Stimulated activated CD4-positive, alpha-beta T cell treated with anti-CD3 and anti-CD28 coated beads, Interleukin-15, amount 100 ng/mL, for 1 hour (primary cell): ENCODE measurements at places on chromosomes 12 and 14.

- DNase-seq, result no peak
Observed at GRCh38 chr12:76189851-76190250, 105.4 kb upstream of the NAP1L1 start.

GRCh38 chr12:64147875-64148274, 74.2 kb downstream of the KICS2 start:
- DNase-seq, result no peak

GRCh38 chr14:20184181-20184580, 6.5 kb upstream of the OR11G2 start:
- no peak for DNase-seq

GRCh38 chr12:15522574-15523187, 200.4 kb downstream of the PTPRO start:
- DNase-seq, result no peak

DNA sequence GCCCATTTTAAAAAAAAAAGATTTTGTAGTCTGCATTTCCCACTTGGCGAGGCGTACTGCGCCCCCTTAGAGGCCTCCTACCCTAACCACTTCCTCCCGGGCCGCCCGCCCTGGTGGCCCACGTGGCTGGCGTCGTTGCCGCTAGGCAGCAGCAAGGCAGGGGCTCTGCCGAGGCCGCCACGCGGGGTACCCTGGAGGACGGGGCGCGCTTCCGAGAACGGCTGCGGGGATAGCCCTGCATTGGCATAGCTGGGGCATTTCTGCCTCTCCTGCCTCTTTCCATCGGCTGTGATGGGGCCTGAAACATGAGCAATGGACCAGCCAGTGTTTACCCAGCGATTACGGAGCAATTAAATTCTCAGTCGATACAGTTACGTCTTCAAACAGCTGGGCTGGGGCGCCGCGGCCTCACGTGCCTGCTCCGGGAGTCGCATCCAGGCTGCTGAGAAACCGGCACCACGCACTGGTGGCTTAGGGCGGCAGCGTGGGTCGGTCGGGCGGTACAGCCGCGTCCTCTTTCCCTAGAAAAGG, 38.0 kb downstream of the IQSEC3 start:
- no peak for DNase-seq

- no peak for DNase-seq
Observed at GRCh38 chr12:92290886-92291285, 145.2 kb upstream of the BTG1 start.

DNA sequence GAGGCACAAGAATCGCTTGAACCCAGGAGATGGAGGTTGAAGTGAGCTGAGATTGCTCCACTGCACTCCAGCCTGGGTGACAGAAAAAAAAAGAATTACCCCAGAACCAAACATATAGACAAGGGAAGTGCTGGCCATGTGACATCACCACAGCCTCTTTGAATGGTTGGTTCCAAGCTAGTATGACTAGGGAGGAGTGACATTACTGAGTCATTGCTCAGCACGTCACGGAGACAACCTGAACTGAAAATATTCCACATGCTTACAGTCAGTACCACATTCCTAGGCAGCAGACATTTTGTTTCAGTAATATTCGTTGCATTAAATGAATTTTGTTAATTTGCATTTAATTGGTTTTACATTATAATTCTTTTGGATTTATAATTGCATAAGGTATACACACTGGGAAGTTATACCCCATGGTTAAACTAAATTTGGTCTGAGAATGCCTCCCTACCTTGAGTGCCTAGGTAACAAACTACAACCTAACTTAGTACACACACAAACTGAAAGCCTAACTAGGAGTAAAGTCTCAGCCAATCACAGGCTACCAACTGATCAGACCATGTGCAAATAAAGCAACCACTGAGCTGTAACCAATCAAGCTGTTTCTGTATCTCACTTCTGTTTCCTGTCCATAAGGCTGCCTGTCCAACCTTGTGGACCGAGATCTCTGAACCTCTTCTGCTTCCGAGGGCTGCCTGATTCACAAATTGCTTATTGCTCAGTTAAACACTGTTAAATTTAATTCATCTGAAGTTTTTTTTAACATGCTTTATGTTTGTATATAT, 164.4 kb downstream of the CAND1 start:
- DNase-seq, result no peak

GRCh38 chr12:113461666-113462065, 10.0 kb downstream of the LHX5 start:
- DNase-seq, result no peak

GRCh38 chr12:119052001-119052400, 70.7 kb downstream of the SRRM4 start:
- no peak for DNase-seq

DNA sequence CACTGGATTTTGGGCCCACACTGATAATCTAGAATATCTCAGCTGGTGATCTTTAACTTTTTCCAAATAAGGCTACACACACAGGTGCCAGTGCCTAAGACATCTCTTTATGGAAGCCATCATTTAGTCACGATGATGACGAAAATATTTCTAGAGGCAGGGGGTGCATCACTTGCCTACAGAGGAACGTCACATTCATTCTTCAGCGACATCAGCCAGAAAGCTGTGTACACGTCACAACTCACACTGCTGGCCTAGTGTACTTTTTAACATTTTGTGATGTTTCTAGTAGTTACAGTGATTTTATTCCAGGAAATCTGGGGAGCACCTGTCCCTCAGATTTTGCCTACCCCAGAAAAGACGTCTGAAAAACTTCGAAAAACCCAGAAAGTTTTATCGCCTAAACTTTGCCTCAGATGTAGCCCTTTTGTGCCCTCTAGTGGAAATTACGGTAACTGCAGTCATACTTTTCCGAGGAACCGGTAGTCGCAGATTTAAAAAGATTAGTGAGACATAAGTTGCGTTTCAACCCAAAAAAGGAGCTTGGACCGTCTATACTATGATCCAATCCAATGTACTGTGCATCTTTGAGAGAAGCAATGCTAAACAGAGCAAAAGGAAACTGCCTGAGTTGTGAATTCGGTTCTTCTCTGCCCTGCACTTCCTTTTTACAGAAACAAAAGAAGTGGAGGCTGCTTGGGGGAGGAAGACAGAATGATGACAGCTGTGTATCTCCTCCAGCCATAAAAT, 64.3 kb upstream of the STON2 start:
- DNase-seq, result no peak

- DNase-seq, result no peak
Observed at GRCh38 chr14:55245657-55246268, 25.5 kb upstream of the FBXO34 start.

DNA sequence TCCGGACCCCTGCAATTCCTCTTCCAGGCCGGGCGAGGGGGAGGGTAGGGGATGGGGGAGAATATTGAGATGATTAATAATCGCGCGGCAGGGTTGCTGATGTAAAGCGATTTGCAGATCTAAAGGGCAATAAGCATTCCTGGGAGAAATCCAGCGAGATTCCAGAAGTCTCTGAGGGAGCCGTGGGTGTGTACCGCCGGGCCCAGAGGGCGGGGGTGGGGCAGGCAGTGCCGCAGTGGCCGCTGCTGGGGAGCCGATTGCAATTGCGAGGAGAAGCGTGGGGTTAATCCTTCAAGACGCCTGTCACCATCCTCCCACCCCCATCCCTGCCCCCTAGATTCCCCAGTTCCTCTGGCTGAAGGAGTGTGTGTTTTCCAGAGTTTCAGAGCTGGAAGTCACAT, 16.4 kb downstream of the FOS start:
- no peak for DNase-seq

- no peak for DNase-seq
Observed at GRCh38 chr14:26741711-26742212, 143.9 kb upstream of the NOVA1 start.

- no peak for DNase-seq
Observed at GRCh38 chr14:75653563-75653962, 7.1 kb downstream of the ERG28 start.

- no peak for DNase-seq
Observed at GRCh38 chr14:78611796-78612571, 441.8 kb downstream of the NRXN3 start.

DNA sequence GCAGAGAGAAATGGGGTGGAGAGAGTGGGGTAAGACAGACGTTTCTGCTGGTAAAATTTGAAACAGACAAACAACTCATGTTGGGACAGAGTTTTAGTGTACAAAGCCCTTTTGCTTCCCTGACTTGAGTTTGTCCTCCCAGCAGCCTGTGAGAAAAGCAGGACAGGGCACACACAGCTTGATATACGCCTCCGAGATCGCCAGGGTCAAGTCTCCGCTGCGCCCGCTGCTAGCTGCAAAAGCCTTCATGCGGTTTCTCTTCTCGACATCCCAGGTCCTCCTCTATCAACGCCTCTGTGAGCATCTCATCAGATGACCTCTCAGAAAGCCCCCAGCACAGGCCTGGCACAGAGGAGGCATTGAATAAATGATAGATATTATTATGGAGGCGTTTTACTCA, 9.4 kb upstream of the BCL11B start:
- no peak for DNase-seq

DNA sequence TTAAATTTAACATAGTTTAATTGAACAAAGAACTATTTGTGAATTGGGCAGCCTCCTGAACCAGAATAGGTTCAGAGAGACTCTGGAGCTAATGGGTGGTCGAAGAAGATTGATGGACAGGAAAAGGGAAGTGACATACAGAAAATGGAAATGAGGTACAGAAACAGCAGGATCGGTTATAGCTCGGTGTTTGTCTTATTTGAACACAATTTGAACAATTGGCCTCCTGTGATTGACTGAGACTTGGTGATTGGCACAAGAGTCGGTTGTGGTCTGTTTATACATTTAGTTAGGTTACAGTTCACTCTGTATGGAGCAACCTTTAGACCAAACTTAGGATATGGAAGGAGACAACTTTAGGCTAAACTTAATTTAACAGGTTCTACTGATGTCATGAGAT, 18.4 kb upstream of the CFL2 start:
- DNase-seq, result no peak

GRCh38 chr12:125065919-125066570, 810 bp downstream of the AACS start:
- no peak for DNase-seq

DNA sequence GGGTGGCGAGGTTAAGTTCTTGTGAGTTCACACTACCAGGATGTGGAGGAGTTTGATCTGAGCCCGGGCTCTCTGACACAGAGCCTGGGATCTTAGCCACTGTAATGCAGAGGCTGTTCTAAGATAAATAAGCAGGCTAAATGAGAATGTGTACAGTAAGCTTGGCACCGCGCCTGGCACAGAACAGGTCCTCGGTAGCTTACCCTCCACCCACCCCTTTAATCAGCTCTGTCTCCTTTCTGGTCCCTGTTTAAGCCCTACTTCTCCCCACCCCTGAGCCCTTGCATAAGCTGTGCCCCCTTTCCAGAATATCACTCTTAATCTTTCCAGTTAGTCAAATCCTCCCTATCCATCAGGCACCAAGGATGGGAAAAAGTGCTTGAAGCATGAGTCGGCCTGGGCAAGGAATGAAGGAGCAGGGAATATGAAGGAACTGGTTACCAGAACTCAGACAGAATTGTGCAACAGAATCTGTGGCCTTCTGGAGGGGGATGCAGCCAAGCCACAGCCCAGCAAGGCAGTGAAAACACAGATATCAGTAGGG, 32.8 kb upstream of the CMKLR1 start:
- DNase-seq, result no peak

- DNase-seq, result no peak
Observed at GRCh38 chr14:86756521-86757190, 1226.7 kb downstream of the FLRT2 start.

- DNase-seq, result no peak
Observed at GRCh38 chr12:95545731-95546490, 5.4 kb downstream of the USP44 start.

DNA sequence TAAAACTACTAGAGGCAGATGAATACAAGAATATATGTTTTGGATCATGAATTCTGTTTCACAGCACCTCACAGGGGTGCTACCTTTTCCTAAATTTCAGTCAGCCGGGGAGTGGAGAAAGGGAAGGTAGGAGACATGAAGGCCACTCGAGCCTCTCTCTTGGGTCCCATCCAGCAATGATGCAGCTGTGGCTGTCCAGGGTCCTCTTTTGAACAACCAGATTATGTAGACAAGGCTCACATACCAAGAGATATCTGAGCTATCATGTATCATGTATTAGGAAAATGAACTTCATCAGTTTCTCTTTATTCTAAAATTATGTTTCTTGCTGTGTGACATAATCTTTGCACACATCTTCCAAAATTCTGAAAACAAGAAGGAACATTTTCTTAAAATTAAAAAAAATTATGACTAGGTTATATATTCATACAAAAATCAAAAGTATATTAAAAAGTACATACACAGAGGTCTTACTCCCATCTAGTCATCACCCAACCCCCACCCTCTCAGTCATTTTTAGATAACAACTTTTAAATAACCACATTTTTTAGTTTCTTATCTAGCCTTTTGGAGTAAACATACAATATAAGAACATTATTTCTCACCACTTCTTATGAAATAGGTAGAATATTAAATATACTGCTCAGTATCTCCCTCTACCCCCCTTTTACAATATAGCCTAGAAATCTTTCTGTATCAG, 88.7 kb downstream of the ACADS start:
- DNase-seq, result no peak

DNA sequence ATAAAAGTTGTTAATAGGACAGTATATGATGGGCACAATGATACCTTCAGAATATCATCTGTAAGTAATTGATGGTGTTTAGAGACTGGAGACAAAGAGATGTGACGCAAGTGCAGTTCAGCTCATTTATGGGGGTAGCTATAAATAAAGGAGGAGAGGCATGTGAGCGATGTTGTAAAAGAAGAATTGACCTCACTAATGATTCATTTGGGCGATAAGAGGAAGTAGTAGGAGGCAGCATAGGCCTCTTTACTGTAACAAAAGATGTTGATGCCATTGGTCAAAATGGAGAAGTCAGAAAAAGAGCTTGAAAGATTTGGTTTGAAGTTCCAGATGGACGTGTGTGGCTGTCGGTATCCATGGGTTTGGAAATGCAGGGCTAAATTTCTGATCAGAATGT, 70.0 kb downstream of the FLRT2 start:
- DNase-seq, result no peak

GRCh38 chr12:122937622-122938091, 28.6 kb downstream of the ABCB9 start:
- no peak for DNase-seq

DNA sequence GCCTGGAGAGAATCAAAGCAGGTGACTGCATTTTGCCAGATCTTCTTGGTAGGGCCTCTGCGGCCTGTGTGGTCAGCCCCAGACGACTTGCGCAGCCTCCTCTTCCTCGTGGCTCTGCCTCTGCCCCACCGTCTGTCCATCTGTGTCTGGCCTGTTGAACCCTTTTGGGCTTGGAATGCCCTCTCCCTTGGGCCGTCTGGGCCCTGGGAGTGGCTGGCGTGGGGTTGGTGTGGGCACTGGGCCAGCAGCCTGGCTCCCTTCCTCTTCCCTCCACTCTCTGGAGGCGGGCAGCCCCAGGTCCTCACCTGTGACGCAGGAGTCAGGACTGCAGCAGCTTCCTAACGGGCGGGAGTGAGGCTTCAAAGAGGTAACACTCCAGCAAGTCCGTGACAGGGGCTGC, 9.7 kb upstream of the CCDC197 start:
- DNase-seq, result no peak

- DNase-seq, result no peak
Observed at GRCh38 chr14:69712599-69713088, 54.3 kb upstream of the SRSF5 start.

- peak; percentile 56 for DNase-seq
Observed at GRCh38 chr14:35365130-35366055, 39.2 kb downstream of the NFKBIA start.
